ENCODE measurements at places on chromosomes 12 and 14.

DNA sequence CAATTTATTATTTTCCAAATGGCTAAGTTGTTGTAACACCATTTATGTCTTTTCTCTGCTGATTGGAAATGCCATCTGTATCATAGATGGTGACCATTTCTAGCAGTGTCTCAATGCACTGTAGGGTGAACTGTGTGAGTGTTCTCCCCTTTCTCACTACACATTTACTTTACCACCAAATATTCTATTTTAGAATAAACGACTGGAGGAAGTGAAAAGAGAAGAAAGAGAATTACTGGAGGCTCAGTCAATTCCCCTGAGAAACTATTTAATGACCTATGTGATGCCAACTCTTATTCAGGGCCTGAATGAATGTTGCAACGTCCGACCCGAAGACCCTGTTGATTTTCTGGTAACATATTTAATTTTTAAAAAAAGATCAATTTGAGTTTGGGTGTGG lies 15.5 kb upstream of the PAPOLA start:
- ATAC-seq = peak; percentile 78

DNA sequence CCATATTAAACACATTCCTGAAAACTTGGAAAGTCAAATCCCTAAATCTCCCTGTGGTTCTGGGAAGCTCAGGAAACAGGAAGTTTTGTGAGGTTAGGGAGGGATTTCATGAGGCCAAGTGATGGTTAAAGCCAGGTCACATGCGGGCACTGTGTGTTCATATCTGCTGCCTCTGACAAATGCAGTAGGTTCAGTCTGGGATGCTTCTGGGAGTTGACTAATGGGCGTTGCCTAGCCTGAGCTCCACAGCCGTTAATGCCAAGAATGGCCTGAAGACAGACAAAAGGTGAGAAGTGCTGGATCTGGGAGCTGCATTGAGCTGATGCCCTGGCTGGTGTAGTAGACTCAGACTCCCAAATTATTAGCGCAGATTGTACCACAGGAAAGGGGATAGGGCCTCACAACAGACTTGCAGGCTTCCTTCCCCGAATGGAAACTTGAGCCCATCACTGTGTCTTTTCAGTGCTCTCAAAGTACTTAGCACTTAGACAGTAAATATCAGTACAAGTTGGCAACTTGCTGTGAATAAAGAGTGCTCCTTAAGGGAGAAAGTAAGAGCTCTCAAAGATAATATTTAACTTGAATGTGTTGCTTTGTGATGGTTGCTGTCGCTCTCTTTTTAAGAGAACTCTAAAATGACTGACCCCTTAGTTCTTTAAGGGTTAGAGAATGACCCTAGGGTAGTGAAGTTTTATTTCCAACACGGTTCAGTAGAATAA lies 17.3 kb downstream of the GSG1 start:
- ATAC-seq = no peak

DNA sequence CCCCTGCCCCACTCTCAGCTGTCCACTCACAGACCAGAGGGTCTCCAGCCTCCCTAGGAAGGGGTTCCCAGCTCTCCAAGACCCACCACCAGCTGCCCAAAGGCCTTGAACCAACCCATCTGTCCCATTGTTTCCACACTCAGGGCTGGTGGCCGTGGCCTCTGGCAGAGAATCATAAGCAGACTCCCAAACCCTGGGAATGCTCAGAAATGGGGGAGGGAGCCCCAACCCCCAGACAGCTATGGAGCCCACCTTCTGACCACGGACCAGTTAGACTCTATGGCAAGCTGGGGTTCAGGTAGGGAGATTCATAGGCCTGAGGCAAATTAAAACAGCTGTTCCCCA lies 280.0 kb downstream of the DPF3 start:
- ATAC-seq = no peak

GRCh38 chr14:100900837-100901390 lies 2.6 kb downstream of the RTL1 start:
- ATAC-seq = no peak

GRCh38 chr14:91872011-91872501 lies 4.7 kb upstream of the TC2N start:
- peak; percentile 82 for ATAC-seq

- no peak for ATAC-seq
Measured at GRCh38 chr14:22474730-22475351, 114.2 kb downstream of the DAD1 start.

- no peak for ATAC-seq
Measured at GRCh38 chr12:71972441-71973074, 33.9 kb downstream of the TPH2 start.

GRCh38 chr14:91335191-91336092 lies 82.2 kb downstream of the CCDC88C start:
- ATAC-seq = no peak

GRCh38 chr14:31705731-31706130 lies 144.5 kb downstream of the NUBPL start:
- ATAC-seq = no peak

GRCh38 chr12:6294156-6295093 lies 16.1 kb upstream of the PLEKHG6 start:
- no peak for ATAC-seq

DNA sequence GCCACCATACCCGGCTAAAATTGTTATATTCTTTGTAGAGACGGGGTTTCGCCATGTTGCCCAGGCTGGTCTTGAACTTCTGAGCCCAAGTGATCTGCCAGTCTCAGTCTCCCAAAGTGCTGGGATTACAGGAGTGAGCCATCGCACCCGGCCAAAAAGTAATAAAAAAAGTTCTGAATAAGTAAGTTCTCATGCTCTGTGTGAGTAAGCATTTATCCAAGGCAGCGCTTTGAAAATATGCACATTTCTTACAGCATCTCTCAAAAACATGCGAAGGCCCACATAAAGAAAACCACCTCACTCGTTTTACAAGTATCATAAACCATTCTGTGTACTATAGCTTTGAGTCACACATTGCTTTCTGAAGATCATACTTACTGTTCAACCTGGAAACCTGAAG lies 8.6 kb downstream of the GIT2 start:
- ATAC-seq = no peak

DNA sequence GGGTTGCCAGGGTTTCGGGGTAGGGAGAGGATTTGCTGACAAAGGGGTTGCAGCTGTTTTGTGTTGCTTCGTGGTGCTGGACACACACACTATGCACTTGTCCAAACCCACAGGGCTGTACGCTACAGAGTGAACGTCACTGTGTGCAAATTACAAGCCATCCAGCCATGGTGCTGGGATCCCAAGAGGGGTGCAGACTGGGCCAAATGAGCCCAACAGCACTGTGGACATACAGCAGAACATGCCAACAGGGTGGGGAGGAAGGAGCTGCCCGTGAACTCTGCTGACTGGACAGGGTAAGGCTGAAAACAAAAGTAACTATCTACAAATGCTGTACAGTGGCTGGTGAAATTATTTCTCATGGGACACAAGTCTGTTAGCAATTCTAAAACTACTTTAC lies 25.2 kb downstream of the POLE start:
- ATAC-seq = no peak

GRCh38 chr12:129540249-129540648 lies 363.6 kb downstream of the TMEM132D start:
- ATAC-seq = no peak

DNA sequence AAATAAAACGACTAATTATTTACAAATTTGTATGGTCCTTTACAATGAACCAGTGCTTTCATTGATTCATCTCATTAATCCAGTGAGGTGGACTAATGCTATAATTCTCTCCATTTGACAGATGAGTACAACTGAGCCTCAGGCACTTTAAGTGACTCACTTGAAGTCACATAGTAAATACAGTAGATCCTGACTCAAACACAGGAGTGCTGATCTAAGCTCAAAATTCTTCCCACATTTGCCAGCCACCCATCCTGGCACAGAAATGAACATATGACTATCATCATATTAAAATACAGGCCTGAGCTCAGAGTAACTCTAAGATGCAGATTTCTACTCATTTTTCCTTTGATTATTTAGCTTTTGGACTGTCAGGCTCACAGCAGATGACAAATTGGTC lies 30.6 kb downstream of the SLC16A7 start:
- ATAC-seq = no peak

- ATAC-seq = no peak
Measured at GRCh38 chr12:118212606-118213005, 76.7 kb downstream of the PEBP1 start.

DNA sequence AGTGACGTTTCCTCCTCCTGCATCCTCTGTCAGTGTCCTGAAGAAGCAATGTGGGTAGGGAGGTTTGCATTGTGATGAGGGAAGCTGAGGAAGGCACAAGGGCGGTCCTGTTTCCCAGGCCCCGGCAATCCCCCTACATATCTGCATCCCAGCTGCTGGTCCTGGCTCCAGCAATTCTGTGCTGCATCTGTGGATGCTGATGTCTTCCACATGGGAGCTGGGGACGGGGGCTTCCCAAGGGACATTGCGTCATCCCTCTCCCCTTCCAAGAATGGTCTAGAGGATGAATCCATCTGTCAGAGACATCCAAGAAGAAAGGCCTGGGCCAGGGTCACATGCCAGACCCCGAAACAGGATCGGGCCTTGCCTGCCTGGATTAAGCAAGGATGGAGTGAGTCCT lies 52.1 kb downstream of the TSPAN11 start:
- ATAC-seq = no peak

- ATAC-seq = no peak
Measured at GRCh38 chr14:95254288-95254687, 65.4 kb downstream of the CLMN start.

- no peak for ATAC-seq
Measured at GRCh38 chr12:50985322-50985721, 33.0 kb downstream of the HIGD1C start.

DNA sequence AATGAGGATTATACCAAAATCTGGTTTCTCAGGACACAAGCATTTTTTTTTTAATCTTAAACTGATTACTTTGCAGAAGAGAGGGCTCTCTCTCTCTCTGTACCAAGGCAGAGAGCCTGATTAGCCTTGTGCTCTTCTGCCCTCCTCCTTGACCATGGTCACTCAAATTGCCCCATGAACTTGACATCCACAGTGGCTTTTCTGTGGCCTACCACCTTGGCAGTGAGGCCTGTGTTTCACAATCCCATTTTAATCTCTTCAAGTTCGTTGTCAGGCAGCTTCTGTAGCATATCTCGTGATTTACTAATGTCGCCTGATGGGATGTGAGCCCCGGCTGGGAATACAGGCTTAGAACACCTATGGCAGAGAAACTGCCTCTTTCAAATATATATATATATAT lies 30.7 kb upstream of the PWP1 start:
- ATAC-seq = no peak

- ATAC-seq = no peak
Measured at GRCh38 chr14:29627137-29627536, 300.5 kb downstream of the PRKD1 start.

DNA sequence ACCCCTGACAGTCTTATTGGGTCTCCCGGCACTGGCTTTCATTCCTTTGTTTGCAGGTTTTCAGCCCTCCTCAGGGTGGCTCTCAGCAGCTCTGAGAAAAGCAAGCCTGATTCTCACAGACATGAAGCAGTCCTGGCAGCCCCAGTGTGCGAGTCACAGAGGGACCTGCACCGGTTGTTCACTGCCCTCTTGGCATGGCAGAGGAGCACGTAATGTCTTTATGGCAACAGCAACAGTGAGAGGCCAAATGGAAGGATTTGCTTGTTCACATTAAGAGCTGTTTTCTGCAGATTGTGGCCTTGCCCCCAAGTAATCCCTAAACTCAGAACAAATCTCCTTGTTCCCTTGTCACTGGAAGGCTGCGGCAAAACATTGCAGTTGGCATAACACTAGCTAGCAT lies 3.4 kb downstream of the KCNA5 start:
- ATAC-seq = no peak

- no peak for ATAC-seq
Measured at GRCh38 chr12:101690544-101691098, 6.8 kb upstream of the CHPT1 start.

DNA sequence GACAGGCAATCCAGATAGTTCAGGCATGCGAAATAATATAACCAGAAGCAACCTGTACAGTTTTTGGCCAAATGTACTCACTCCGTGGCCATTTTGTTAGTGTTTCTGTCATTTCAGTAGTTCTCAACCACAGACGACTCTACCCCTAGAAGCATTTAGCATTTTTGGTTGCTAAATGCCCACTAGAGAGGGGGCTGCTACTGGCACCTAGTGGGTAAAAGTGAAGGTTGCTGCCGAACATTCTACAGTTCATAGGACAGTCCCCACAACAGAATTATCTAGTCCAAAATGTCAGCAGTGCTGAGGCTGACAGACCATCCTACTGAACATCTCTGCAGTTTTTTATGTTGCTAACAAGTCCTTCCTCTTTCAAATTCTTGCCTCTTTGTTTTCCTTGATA lies 107.4 kb downstream of the TSHR start:
- ATAC-seq = peak; percentile 74

DNA sequence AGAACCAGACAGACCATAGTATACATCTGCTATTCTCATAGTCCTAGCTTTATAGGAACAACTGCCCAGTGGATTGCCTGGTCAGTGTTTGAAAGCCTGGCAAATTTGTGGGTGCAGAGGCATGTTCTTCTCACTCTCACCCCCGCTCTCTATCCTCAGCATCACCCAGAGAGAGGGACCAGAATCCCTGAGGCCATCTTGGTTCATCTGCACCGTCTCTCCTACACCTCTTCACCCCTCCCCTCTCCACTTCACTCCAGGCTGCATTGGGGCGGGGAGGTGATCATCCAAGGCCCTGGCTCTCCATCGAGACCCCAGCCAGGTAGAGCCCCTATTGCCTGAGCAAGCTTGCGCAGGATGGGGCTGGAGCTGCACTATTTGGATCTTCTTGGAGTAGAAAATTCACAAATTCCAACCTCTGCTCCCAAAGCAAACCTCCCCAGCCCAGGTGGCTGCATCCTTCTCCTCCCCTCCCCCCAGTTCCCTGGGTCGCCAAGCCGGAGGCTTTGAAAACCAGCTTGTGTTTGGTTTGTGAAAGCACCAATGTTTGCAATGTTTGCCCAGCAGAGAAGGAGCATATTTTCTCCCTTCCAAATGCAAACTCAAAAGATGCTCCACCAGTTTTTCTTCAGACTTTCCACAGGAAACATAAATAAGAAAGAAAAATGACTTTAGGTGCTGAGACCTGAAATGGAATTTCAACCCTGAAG lies 18.6 kb upstream of the COL2A1 start:
- ATAC-seq = no peak

DNA sequence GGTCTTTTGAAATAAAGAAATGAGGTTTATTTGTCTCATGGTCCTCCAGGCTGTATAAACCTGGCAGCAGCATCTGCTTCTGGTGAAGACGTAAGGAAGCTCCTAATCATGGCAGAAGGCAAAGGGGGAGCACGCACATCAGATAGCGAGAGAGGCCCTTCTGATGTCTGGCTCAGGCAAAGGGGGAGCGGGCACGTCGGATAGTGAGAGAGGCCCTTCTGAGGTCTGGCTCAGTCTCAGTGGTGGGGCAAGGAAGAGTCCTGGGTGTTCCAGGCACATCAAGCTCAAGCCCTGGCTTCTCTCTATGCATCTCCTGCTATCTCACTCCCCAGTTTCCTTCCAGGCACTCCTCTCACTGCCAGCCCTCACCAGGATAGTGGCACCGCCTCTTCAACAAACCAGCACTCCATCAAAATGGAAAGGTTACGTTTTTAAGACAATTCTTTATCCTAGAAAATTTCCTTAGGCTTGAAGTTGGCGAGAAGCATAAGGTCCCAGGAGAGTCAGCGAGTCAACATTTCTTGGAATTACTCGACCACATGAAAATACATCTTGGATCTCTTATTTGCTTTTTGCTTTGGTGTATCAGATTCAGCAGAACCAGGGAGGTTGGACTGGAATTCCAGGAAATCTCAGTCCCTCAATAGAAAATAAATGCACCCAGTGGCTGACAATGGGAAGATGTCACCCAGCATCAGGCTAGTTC lies 189.6 kb upstream of the TMEM132C start:
- no peak for ATAC-seq

- ATAC-seq = no peak
Measured at GRCh38 chr12:116700066-116700465, 37.8 kb downstream of the SPRING1 start.

All from stimulated activated memory B cell treated with anti-CD40 and anti-IgM and Interleukin-4, amounts not matched to agents 10 μg/mL and 1 μg/mL and 100 μg/mL, for 72 hours (primary cell).